HS-5 (cell line): ENCODE measurements at places on chromosomes 3 and 15.

DNA sequence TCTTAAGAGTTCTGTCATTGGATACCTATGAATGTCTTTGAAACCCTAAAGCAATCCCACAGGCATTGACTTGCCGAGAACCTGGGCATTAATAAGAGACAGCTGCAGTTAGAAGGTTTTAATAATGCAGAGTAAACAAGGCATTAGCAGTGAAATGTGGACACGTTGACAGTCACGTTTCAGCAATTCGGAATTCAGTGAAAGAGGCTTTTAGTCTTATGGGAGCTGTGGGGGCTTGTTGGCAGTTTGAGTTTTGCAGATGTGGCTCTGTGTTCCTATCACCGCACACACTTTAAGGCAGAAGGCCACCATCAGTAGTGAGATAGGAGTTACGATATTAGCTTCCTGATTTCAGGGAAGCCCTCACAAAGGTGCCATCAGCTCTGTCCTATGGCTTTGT, 145.2 kb upstream of the NUDT16 start:
- DNase-seq, result no peak

GRCh38 chr15:73079565-73079964, 27.3 kb downstream of the NEO1 start:
- DNase-seq, result no peak

DNA sequence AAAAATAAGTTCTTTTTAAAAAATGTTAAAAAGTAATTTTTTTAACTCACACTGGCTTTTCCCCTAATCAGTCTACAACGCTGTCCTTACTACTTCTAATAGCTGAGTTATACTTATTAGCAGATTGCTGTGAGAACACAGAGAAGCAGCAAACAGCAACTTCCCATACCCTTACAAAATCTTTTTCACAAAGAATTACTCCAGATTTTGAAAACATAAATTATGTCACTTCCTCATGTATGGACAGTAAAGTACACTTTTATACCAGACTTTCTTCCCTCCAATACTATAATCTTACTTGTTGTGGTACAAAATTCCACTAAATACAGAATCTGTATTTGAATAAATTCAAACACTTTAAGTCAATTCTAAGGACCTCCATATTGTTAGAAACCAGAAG, 2.1 kb downstream of the PHC3 start:
- no peak for DNase-seq

DNA sequence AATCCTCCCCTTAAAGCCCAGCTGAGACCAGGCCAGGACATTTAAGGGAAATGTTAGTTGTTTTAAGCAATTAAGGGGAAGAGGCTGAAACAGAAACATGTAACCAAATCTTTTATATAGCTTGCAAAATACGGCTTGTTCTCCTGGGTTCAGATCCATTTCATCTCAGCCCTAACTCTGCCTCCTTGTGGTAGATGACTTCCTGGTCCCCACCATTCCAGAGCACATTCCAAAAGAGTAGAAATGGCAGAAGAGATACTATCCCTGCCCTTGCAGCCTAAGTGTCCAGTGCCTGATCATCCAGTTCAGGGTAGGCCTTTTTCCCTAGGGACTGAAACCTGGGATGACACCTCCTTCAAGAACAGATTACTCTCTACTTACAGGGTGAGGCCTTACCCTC, 266.2 kb upstream of the VEPH1 start:
- no peak for DNase-seq

DNA sequence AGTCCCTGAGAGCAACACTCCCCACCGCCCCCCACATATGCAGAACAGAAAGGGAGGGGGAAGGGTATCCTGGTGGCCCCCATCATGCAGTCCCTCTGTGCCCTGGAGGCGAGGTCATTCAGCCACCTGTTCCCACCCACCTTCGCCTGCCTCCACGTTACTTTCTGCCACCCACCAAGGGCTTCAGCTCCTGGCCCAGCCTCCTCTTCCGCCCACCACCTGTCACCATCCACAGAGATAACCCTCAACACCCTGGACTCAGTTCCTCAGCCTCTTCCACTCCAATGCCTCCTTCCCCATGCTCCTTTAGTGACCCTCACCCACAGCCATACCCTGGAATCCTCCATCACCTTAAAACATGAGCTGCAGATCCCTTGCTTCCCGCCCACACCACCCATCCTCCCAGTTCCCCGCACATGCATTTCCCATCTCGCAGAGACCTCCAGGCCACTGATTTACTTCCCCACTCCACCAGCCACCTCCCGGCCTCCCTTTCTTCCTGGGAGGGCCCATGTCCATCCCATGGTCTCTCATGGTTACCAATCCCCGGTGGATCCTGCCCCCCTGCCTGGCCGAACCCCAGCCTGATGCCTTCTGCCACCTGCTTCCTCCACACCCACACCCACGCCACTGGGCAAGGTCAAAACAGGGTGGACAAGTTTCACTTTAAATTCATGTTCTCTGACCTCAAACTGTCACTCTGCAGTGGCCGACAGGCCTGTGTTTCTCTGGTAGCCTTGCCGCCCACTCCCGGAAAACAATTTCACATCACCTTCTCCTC, 18.2 kb downstream of the HOMER2 start:
- DNase-seq, result no peak

- peak; percentile 22 for DNase-seq
These were observed 628.3 kb downstream of the ROBO1 start for GRCh38 chr3:79139395-79140068.

DNA sequence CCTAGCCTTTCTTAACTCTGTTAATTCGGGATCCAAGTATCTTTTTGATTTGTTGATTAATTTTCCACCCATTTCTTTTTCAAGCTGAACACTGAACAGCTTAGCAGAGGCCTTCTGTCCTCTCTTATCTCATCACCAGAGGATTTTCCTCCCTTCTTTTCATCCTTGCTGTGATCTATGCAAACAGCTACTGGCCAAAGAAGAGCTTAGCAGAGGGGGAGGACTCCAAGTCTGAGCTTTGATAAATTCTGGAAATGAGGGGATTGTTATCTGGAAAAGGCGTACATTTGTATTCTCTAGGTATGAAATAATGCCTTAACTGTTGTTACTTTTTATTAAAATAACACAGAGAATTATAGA, 13.4 kb downstream of the DZIP3 start:
- DNase-seq, result no peak

GRCh38 chr3:79906106-79906505, 138.3 kb upstream of the ROBO1 start:
- DNase-seq, result no peak

GRCh38 chr3:144746631-144747030, 775.0 kb downstream of the DIPK2A start:
- DNase-seq, result no peak

DNA sequence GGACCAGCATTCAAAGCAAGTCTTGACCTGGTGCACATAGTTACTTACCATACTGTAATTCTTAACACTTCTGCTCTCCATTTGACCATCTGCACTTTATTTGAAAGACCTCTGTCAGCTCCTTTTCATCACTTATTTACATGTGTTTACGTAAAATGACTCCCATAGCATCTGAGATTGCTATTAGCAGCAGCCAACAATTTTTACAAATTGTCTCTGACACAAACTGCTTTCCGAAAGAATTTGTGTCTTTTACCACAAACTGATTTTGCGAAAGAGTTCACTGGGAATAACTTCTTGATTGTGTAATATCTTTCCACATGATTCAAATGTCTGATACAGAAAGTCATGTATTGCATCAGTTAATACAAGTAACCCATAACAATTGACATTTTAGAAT, 144.1 kb upstream of the PEX5L start:
- DNase-seq, result peak; percentile 64

GRCh38 chr3:69058180-69058946, 6.2 kb upstream of the TMF1 start:
- DNase-seq, result no peak

DNA sequence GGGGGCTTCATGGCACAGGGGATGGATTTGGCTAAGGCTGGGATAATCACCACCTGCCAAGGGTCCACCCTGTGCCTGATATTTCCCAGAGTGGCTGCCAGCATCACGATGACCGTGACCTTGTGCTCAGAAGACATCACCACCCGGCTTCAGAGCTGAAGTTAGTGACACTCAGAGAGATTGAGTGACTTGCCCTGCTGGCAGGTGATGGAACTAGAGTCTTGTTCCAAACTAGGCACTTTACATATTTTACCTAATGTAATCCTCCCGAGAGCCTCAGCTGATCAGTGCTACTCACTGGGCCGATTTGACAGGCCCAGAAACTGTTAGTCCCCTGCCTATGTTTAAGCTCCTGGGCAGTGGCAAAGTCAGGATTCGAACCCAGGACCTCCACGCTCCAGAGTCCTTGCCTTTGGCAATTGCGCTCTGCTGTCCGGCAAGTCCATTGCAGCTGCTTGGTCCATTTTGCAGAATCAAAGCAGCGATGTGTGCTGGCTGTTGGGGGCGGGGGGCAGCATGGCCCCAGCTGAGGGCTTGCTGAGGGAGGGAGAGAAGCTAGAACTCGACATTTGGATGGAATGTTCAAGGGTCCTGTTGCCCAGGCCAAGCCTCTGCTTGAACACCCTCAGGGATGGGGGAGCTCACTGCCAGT, 74.8 kb upstream of the GATA2 start:
- DNase-seq, result no peak

- DNase-seq, result no peak
These were observed 25.5 kb upstream of the HES1 start for GRCh38 chr3:194110483-194110882.

GRCh38 chr15:78615151-78615589, 5.6 kb downstream of the CHRNA3 start:
- no peak for DNase-seq

GRCh38 chr15:74889390-74889882, 406 bp upstream of the MPI start:
- no peak for DNase-seq

GRCh38 chr3:113158171-113158570, 53.2 kb upstream of the BOC start:
- DNase-seq, result no peak

GRCh38 chr15:82663186-82663600, 16.0 kb upstream of the CPEB1 start:
- no peak for DNase-seq

DNA sequence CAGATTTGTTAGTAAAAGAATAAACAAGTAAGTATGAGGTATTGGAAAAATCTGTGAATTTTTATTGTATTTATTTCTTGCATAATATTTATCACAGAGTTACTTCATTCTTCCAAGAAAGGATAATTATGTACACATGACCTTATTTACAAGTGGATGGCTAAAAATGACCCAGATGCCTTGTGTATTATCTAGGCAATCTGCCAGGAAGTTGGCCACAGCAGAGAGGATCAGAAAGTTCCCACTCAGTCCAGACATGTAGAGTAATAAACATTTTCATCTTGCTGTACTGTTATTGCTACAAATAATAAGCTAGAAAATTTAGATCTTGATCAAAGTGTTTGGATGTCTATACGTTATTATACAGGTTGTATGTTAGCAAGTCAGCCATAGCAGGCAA, 317.1 kb downstream of the EPHA6 start:
- DNase-seq, result no peak

DNA sequence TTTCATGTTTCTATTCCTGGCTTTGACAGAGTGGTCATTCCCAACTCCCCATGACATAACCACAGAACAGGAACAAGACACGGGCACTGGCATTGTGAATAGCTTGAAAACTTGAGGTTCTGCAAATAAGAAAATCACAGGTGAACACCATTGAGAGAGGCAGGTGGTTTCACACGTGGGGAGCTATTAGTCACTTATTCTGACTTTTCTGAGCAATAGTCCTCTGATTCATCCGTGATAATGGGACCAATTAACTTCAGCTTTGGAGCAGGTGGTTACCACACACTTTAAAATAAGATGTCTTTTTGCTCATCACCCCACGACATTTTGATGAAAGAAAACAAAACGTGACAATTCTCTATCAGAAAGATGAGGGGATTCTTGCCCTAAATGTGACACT, 224.7 kb downstream of the KLF13 start:
- no peak for DNase-seq

DNA sequence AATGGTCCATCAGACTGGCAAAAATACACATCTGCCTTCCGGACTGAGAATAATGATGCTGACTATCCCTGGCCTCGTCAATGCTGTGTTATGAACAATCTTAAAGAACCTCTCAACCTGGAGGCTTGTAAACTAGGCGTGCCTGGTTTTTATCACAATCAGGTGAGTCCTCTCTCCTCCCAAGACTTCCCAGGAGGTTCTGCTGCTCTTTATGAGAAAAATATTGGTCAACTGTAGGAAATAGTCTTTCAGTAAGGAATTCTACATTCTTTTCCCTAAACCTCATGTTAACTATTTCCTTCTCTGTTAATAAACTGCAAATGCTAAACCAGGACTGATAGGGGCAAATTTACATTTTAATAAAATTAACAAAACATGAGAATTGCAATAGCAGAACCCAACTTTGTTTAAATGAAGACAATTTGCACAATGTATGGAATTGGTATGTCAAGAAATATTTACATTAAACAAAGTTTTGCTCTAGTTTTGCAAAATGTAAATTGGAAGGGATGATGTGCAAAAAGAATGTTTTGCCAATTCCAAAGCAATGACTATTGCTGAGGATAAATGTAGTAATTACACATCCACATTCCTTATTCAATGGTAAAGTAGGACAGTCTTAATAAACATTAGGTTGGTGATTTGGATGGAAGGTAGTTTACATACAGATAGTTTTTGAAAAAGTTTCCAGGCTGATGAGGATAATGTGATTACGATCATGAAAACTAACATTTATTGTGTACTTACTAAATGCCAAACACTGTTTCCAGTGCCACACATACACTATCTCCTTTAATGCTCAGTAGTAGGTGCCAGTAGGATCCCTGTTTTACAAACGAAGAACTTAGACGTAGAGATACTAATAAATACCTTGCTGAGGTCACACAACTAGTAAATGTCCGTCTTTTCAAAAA, 21.1 kb downstream of the UPK1B start:
- peak; percentile 56 for DNase-seq

DNA sequence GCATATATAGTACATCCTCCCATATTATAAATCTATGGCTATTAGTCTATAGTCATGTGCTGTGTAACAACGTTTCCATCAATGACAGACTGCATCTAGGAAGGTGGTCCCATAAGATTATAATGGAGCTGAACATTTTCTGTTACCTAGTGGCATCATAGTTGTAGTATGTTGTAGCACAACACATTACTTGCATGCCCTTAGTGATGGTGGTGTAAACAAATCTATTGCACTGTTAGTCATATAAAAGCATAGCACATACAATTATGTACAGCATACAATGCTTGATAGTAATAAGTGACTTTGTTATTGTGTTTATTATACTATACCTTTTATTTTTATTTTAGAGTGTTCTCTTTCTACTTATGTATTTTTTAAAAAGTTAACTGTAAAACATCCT, 37.4 kb upstream of the TNFSF10 start:
- no peak for DNase-seq

GRCh38 chr3:89002191-89002590, 105.2 kb upstream of the EPHA3 start:
- DNase-seq, result no peak

GRCh38 chr15:93466380-93466779, 377.4 kb upstream of the RGMA start:
- no peak for DNase-seq

DNA sequence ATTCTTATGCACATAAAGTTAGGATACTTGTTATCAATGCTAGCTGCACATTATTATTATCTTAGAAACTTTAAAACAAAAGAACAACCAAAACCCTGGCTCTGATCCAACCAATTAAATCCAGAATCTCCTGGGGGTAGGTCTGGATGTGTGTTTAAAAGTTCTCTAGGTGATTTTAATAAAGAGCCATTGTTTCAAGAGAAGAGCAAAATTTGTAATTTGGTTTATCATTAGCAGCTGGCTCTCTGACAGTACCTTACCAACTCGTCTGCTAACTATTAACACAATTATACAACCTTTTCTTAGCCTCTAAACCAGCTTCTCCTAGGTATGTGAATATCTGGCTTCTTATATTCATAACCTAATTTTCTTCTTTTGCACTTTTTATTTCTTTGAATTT, 68.9 kb downstream of the IFT80 start:
- no peak for DNase-seq

- no peak for DNase-seq
These were observed 45.5 kb downstream of the SYN2 start for GRCh38 chr3:12049675-12050074.
